Stimulated activated CD8-positive, alpha-beta memory T cell treated with anti-CD3 and anti-CD28 coated beads, Interleukin-4, amount 100 ng/mL, for 1 hour (primary cell): ENCODE measurements at places on chromosomes 3 and 15.

GRCh38 chr3:64915778-64916177 is 228.0 kb upstream of the ADAMTS9 start:
- no peak for DNase-seq

DNA sequence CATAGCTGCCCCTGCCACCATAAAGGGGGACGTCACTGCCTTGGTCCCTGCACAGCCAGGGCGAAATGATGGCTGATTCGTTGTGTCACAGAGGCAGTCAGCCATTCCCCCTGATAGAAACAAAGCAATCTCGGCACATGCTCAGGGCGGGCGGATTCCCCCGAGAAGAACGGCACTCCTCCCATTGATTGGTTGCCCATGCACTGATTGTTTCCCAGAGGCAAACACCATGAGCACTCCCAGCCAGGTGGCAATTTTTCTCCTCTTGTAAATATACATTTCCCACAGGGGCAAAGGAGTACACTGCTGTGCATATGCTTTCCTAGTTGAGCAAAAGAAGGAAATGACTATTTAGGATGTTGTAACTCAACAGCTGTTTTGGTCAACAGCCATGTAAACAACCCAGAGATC is 56.5 kb downstream of the KY start:
- no peak for DNase-seq

GRCh38 chr3:77773084-77773483 is 733.2 kb downstream of the ROBO2 start:
- no peak for DNase-seq

DNA sequence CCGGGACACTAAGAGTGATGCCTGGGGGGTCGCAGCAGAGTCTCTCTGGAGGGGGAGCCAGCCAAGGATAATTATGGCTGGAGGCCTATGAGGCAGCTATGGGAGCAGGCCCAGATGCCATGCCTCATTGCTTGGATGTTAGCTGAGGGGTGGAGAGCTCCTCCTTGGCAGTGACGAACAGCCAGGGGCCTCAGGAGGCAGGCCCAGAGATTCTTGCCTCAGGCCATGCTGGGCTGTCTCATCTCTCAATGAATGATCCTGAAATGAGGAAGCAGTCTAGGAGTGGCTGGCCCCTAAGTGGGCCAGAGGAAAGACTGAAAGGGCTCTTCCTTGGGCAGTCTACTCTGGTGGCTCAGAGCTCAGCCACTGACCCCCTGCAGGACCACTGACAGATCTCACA is 21.3 kb downstream of the KIF9 start:
- DNase-seq = no peak

- no peak for DNase-seq
These were observed 23.9 kb downstream of the SLC35A5 start for GRCh38 chr3:112585782-112586181.

DNA sequence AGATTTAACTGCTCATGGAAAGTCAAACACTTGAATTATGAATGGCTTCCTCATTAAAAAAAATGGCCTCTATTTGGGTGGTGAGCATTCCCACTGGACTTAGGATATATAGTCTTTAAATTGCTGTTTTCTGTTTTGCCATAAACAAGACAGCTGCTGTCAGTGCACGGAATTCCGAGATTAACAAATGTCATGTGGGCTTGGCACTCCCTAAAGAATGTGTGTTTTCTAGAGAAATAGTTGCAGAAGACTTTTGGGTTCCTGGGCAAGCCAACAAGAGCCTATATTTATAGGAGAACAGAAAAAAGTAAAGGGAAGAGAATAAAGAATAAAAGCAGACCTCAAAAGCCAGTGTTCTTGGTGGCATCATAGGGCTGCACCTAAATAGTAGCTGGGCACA is 13.6 kb upstream of the TFG start:
- no peak for DNase-seq
